ENCODE measurements at places on chromosomes 12 and 14.

GRCh38 chr14:94544726-94545125 lies 16.5 kb upstream of the SERPINA4 start:
- no peak for DNase-seq

DNA sequence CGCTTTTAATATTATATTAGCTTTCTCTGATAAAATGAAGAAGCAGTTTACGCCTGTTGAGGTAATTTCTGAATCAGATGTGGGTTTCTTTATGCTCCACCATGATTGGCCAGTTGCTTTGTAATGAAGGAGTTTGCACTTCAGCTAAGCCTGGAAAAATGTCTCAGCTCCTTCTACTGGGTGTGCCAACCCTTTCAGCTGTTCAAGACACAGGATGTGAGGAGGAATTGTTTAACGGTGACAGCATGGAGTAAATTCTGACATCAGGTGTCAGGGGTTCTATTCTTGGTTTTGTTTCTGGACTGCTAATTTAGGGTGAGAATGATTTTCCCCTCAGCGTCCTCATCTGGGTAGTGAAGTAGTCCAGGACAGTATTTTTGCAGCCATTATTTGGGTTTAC lies 43.5 kb downstream of the FLRT2 start:
- DNase-seq: no peak

DNA sequence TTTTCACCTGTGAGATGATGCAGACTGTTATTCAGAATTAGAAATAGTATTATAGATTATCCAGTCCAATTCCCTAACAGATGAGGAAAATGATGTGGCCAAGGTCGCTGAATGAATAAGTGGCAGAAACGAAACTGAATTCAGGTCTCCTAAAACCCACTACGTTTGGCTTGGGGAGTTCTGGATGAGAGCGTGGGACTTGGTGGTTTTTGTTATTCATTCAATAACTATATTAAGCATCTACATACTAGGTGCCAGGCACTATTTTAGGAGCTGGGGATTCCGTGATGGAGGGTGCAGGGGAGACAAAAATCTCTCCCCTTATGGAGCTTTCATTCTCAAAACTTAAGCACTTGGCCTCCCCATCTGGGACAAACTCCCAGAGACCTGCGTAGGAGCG lies 813 bp upstream of the CCDC184 start:
- DNase-seq: no peak

- DNase-seq: peak; percentile 97
These were observed at the start of the genes GOLT1B and RECQL for GRCh38 chr12:21501258-21502163. Gene GOLT1B (plus strand): TSS chr12:21501789. CDS start chr12:21501924, 135 bp downstream. Gene RECQL (minus strand): TSS chr12:21501635. CDS start chr12:21499570, 2,065 bp downstream.

- no peak for DNase-seq
These were observed 506.2 kb upstream of the TBX3 start for GRCh38 chr12:115190010-115190770.

DNA sequence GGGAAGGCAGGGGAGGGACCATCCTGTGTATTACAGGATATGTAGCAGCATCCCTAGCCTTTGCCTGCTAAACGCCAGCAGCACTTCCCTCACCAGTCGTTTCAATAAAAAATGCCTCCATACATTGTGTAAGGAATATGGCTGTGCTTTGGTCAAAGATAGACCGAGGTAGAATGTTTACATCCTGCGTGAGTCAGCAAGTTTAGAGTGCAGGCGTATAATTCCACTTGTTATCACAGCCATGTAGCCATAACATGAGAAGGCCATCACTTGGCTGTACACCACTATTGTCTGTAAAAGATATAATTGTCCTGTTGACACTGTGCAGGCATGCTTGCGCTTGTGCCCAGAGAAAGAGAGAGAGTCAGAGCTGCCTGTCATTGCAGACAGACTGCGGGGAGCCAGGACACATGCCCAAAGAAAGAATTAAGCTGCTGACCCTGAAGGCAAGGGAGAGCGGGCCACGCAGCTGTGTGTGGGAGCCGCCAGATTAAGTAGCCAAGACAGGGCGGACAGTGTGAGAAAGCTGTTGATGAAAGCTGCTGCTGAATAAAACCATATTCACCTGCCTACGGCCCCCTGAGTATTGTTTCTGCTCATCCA lies 68.4 kb downstream of the CRACR2A start:
- DNase-seq: no peak

DNA sequence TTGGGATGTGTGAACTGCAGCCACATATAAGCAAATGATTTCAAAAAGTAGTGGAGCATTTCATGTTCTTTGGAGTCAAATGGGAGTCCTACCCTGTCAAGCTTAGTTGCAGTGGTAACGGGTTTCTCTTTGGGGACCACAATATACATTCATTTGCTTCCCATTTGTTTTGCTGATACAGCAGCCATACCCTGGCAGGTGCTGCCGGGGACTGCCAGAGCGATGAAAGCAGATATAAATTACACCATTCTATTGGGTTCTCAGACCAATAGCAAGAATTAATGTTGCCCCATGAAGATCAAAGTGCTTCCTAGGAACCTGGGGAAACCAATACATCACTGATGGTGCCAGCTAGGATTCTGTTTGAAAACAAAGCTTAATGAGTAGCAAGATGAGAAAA lies 1621.5 kb upstream of the FLRT2 start:
- DNase-seq: no peak
